Thoracic aorta (tissue), 2 donors: ENCODE measurements at places on chromosomes 5 and 9.

- H3K4me3 ChIP-seq, result no peak overlapping the region
- H3K27ac ChIP-seq, result no peak overlapping the region
- DNase-seq, result no peak
- no peaks in the 10 kb centered on the region for H3K4me1 ChIP-seq
- no peaks in the 10 kb centered on the region for H3K36me3 ChIP-seq
Observed at GRCh38 chr9:86547571-86547970, 193.4 kb upstream of the TUT7 start.

DNA sequence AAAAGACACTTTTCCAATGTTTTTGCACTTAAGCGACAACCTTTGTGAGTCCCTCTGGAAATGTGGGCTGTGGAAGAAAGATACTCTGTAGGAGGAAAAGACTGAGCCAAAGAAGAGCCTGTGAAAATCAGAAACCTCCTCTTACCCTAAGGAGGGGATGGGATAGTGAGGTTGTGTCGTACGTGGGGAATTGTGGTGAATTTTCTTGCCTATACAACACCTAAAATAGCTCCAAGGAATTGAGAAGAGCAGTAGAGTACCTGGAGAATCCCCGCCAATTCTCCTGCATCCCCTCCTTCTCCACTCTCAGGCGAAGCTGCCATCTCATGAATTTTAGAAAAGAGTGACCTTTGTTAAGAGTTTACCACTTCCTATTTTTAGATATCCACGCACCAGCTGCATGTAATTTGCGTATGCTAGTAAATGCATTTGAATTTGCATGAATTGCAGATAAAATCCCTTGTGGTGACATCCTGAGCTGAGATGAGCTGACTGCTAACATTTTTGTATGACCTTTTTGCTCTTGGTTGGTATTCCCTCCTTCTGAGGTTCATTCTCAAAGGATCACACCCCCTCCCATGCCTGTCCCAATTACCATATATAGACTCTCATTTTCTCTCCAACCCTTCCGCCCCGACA, 147.2 kb downstream of the PCSK5 start:
- H3K27ac ChIP-seq, result no peak overlapping the region
- H3K4me3 ChIP-seq, result no peak overlapping the region
- H3K36me3 ChIP-seq, result no peaks in the 10 kb centered on the region
- no peaks in the 10 kb centered on the region for H3K27me3 ChIP-seq
- DNase-seq, result no peak
- no peaks in the 10 kb centered on the region for H3K4me1 ChIP-seq

DNA sequence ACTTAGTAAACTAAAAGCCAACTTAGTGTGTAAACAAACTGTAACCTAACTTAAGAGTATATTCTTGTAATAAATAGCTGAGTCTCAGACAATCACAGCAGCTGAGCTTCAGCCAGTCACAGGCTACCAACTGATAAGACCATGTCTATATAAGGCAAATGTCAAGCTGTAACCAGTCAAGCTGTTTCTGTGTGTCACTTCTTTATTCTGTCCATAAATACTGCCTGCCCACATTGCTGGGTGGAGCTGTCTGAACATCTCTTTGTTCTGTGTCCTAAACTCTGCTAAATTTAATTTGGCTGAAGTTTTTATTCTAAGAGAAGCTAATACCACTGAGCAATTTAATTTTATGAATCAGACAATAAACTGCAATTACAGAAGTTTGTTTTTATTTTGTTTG, 412.1 kb upstream of the CDH10 start:
- H3K36me3 ChIP-seq, result no peaks in the 10 kb centered on the region
- H3K4me3 ChIP-seq, result no peak overlapping the region
- no peak for DNase-seq
- H3K27ac ChIP-seq, result no peak overlapping the region

GRCh38 chr9:127033061-127033460, 89.4 kb downstream of the ANGPTL2 start:
- no peak overlapping the region for H3K4me3 ChIP-seq
- H3K27ac ChIP-seq, result no peak overlapping the region
- H3K4me1 ChIP-seq, result peaks cover 16% of the 10 kb centered on the region
- no peak for DNase-seq

DNA sequence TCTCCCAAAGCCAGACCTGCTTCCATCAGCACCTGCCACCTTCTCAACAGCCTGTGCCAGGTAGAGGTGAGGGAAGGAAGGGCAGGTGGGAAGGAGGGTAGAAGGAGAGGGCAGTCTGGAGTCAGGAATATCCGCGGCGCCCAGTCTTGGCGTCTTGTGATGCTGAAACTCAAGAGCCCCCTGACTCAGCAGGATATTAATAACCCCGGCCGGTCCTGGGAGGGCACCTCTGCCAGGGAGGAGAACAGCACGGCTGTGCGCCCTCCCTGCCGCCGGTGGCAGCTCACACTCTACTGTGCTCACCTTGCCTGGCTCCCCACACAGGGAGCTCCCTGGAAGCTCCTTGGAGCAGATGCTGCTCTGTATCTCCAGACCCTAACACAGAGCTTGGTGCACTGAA, 11.6 kb upstream of the NTNG2 start:
- no peak for DNase-seq
- no peaks in the 10 kb centered on the region for H3K4me1 ChIP-seq
- no peaks in the 10 kb centered on the region for H3K27me3 ChIP-seq
- no peak overlapping the region for H3K4me3 ChIP-seq
- no peaks in the 10 kb centered on the region for H3K36me3 ChIP-seq

- no peak overlapping the region for H3K4me3 ChIP-seq
- no peaks in the 10 kb centered on the region for H3K4me1 ChIP-seq
- H3K27me3 ChIP-seq, result no peaks in the 10 kb centered on the region
- H3K36me3 ChIP-seq, result no peaks in the 10 kb centered on the region
Observed at GRCh38 chr9:89732295-89732938, 127.6 kb downstream of the GADD45G start.

- H3K4me1 ChIP-seq, result no peaks in the 10 kb centered on the region
- DNase-seq, result no peak
- no peak overlapping the region for H3K4me3 ChIP-seq
- no peak overlapping the region for H3K27ac ChIP-seq
- H3K36me3 ChIP-seq, result no peaks in the 10 kb centered on the region
Observed at GRCh38 chr5:138482638-138483037, 17.4 kb downstream of the EGR1 start.

DNA sequence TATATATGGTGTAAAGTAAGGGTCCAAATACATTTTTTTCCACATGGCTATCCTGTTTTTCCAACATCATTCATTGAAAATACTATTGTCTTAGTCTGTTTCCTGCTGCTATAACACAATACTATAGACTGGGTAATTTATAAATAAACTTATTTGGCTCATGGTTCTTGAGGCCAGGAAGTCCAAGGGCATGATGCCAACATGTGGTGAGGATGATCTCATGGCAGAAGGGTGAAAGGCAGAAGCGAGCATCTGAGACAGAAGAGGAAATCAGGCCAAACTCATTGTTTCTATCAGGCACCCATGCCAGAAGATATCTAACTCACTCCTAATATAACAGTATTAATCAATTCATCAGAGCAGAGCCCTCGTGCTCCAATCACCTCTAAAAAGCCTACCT, 42.6 kb downstream of the ANKRD55 start:
- DNase-seq, result no peak
- no peak overlapping the region for H3K27ac ChIP-seq
- no peak overlapping the region for H3K4me3 ChIP-seq
- peaks cover 15% of the 10 kb centered on the region for H3K4me1 ChIP-seq
- no peaks in the 10 kb centered on the region for H3K27me3 ChIP-seq

- DNase-seq, result no peak
- no peaks in the 10 kb centered on the region for H3K27me3 ChIP-seq
- H3K4me1 ChIP-seq, result no peaks in the 10 kb centered on the region
- H3K4me3 ChIP-seq, result no peak overlapping the region
Observed at GRCh38 chr5:124102486-124102885, 590.5 kb downstream of the CSNK1G3 start.

DNA sequence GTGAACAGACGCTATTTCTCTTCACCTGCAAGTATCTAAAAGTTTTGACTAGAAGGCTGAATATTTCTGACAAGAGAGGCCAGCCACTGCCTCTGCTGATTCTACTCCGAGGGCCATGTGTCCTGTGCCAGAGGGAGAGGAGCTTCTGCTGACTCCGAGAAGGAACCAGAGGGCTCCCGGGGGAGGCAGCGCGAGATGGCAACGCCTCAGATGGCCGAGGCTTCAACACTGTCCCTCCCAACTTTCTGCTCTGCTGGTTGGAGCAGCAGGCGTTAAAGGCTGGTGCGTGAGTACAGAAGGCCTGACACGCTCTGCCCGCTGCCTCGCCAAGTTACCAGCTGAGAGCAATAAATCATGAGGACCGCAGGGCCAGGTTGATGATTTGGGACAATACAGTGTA, 178.8 kb downstream of the GAPVD1 start:
- H3K4me3 ChIP-seq, result no peak overlapping the region
- no peak for DNase-seq
- H3K27ac ChIP-seq, result no peak overlapping the region
- H3K4me1 ChIP-seq, result no peaks in the 10 kb centered on the region
- peaks cover 8% of the 10 kb centered on the region for H3K36me3 ChIP-seq

GRCh38 chr9:99690573-99690972, 131.1 kb upstream of the NR4A3 start:
- H3K36me3 ChIP-seq, result no peaks in the 10 kb centered on the region
- no peaks in the 10 kb centered on the region for H3K27me3 ChIP-seq
- H3K27ac ChIP-seq, result no peak overlapping the region
- no peaks in the 10 kb centered on the region for H3K4me1 ChIP-seq
- H3K4me3 ChIP-seq, result no peak overlapping the region
